ENCODE measurements at places on chromosomes 2 and 18. TPM values are rescaled to one million over a fixed set of nuclear protein-coding genes. Genes with fewer than 3 reads are reported as not detected.

Gene TCF23
- 0.07 TPM for total RNA-seq

DNA sequence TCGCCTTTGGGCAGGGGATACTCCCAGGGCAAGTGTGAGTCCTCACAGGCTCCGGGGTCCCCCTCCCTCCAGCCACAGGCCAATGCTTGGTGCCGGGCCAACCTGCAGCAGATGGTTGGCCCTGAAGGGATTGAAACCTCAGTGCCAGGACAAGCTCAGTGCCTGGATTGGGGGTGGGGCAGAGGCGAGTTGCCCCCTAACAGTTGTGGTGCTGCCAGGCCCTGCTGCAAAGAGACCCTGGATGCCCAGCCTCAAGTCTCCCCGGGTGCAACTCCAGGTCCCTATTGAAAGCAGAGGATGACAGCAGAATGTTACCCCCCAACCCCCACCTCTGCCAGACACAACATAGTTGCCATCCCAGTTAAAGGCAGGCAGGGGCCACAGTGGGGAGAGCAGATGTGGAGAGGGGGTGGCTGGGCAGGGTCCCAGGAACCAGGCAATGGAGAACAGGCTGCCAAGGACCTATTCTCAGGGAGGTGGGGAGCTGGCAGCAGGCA, 9.5 kb upstream of the RNF103 start:
- no peak for DNase-seq

DNA sequence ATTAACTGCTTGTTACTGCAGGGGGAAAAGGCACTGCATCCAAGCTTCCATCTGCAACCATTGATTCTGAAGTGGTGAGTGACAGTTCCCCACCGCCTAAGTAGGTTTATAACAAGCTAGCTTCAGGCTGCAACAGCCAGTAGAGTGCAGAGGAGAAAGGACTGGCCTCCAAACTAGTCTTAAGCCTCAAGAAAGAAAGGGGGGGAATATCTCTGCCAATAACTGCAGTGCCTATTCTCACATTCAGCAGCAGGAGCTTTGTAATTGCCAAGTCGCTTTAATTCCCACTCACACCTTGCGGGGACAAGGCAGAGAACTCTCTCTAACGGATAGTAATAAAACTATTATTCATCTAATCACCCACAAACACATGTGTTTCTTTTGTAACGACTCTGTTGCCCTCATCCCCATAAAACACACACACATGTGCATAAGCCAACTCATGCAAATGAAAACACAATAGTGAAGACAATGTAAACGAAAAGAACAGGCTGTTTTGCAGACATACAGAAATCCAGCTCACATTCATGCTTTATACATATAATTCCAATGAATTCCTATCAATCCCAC, 1963.3 kb upstream of the PIK3C3 start:
- no peak for DNase-seq

DNA sequence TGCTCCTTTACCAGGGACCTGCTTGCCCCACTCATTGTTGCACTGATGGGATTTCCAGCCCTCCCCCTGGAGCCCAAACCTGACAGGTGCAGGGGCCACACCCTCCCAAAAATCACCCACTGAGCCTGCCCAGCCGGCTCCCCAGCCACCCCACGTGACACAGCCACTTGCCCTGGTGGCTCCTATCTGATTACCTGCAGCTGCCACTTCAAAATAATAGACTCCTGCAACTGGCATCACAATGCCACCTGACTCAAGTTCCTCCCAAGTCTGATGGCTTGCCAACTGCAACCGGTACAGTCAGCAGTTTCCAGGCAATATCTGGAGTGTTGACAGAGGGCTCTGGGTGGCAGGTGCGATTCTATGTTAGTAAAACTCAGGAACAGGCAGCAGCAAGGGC, 66.2 kb downstream of the CRACDL start:
- no peak for DNase-seq

GRCh38 chr2:51633073-51633472, 601.1 kb upstream of the NRXN1 start:
- no peak for DNase-seq

- no peak for DNase-seq
Measured at GRCh38 chr2:44071454-44072046, 75.8 kb upstream of the LRPPRC start.

- no peak for DNase-seq
Measured at GRCh38 chr2:185373229-185373628, 365.4 kb upstream of the FSIP2 start.

All from activated naive CD4-positive, alpha-beta T cell treated with anti-CD3 and anti-CD28 coated beads, Interleukin-2, amount 50 U/mL, for 72 hours (primary cell).